ENCODE measurements at places on chromosomes 7 and 10.
A peak's percentile ranks its signal among the peaks of the same experiment; 100 is the strongest.

DNA sequence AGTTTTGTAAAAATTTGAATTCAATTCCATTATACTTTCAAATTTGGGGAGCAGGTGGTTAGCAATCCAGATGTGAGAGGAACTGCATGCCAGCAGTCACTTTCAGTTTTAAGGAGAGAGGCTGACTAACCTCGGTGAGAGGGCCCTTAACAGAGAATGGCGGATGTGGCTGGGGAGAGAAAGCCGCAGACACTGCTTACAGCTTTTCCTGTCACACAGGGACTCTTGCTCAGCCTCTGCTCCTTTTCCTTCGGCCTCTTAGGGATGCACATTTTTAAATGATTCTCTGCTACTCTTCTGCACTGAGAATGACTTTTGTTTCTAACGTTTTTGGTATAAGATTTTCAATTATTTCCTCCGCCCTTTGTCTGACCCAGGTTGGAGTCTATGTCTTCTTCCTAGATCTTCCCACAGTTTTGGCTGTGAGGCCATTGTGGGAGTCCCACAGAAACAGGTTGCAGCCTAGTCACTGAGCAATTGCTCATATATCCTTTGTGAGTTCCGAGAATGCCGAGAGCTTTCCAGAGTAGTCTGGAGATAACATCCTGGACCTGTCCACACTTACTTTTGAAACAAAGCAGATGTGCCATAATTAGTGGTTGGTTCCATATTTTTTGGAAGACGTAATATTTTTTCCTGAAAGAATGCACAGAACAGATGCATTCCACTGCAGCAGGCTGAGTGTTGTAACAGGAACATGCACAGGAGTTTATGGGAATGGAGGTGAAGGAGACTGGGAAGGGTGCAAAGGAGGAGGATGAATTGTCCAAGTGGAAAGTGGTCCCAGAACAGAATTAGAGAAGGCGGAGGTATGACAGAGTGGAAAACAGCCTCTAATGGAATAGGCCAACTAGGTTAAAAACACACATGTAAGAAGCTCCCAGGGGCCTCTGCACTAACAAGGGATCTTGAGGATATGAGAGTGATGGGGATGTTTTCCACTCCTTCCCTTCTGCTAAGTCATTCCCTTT, 168.0 kb upstream of the ZNF32 start:
- DNase-seq = no peak

GRCh38 chr7:1564603-1565022, 5.2 kb downstream of the PSMG3 start:
- no peak for DNase-seq

- DNase-seq = no peak
Observed at GRCh38 chr10:129288999-129289584, 177.9 kb upstream of the MGMT start.

DNA sequence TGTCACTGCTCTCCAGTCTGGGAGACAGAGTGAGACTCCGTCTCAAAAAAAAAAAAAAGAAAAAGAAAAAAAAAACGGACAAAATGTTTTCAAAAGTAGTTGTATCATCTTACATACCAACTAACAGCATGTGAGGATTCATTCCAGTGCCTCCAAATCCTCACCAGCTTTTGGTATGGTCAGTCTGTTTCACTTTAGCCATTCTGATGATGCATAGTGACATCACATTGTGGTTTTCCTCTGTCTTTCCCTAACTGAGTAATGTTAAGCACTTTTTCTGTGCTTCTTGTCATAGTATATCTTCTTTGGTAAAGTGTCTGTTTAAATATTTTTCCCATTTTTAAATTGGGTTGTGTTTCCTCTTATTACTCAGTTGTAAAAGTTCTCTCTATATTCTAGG, 251.4 kb upstream of the CTBP2 start:
- DNase-seq = no peak

DNA sequence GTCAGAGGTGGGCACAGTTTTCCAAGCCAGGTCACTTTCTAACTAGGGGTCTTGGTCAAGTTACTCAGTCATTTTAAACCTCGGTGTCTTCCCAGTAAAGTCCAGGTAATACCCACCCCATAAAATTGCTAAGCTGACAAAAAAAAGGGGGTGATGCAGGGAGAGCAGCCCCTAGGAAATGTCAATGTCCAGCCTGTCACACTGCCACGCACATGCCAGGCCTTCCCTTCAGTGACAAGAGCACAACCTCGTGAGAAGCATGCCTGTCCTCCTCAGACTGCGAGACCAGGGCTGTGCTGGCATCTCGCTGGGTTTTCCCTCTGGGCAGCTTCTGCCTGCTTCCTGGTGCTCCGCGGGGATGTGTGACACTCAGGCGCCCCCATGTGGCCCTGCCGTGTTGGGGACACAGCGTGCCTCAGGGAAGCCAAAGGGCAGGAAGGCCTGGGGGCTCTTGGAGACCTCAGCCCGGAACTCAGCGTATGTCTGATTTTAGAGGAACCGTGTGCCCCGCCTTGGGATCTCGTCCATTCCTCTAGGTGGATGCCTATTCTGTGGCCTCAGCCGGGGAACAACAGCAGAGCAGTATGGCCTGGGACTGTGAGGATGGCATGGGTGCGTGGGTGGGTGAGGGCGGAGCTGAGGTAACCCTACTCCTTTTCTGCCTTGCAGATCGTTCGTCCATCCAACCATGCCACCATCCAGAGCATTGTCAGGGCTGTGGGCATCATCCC, 10.2 kb upstream of the GDF2 start:
- DNase-seq = no peak

DNA sequence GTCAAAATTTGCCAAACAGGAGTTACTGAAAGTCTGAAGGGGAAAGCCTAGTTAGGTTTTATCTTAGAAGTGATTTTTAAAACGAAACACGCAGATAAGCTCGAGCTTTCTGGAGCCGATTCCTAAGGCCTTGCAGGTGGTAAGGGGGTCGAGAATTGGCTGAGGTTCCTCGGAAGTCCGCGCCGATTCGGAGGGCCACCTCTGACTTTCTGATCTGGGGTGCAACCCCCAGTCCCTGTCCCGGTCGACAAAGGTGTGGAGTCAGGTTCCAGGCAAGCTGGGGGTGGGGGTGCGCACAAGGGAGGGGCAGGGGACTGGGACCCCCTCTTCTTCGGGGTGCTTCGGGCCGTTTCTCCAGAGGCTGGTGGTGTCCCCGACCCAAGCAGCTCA, 701 bp upstream of the CUL1 start:
- no peak for DNase-seq

DNA sequence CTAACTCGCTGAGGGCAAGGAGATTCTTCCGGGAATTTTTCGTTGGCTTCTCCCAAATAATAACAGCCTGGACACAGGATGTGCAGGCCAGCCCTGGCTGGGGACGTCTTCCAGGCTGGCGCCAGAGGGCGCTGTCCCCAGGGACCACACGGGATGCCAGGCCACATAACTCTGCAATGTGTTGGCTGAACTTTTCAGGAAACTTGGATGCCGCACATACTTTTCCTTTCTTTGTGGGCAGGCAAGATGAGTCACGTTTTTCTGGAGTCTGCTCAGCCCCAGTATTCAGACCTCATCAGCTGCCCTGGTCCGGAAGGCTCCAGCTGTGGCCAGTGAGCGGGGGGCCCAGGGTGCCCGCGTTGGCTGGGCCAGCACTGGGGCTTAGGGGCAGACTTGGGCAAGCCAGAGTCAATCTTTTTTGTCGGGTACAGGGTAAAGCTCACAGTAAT, 122.7 kb downstream of the PRKAG2 start:
- DNase-seq = peak; percentile 93

GRCh38 chr10:12349629-12350166, 351 bp downstream of the CAMK1D start:
- DNase-seq = no peak

GRCh38 chr10:122075171-122075570, 86.2 kb downstream of the TACC2 start:
- DNase-seq = peak; percentile 62

Data from mesenteric fat pad (tissue), 1 donor.